ENCODE measurements at places on chromosomes 4 and X.

DNA sequence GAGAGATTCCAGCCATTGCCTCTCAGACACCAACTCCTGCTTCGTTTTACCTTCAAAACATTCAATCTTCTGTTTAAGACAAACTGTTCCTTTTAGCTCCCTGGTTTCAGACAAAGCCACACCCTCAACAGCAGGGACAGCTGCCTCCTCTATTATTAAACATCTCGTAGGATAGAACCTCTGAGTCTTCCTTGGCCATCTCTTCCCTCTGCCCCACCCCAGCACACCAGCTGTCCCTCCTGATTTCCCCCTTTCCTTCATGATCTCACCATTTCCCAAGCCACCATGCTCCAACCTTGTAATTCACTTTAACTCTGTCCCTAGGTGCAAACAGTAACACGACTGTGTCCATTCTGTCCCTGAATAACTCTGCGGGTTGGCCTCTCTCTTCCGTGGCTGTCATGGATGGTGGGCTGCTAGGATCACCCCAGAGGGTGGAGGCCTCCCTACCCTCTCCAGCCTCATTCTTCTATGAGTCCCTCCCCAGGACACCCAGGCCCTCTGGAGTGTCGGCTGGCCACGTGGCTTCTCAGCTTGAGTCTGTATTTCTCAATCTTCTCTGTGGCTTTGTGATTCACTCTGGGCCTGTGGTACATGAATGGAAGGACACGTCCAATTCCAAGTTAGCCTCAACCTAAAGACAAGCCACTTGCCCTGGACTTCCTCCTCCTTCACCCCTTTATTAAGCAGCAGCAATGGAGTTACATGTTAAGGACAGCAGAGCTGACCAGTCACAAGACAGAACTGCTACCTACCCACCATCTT lies 349.9 kb downstream of the FBXW7 start:
- peak; percentile 40 for DNase-seq

DNA sequence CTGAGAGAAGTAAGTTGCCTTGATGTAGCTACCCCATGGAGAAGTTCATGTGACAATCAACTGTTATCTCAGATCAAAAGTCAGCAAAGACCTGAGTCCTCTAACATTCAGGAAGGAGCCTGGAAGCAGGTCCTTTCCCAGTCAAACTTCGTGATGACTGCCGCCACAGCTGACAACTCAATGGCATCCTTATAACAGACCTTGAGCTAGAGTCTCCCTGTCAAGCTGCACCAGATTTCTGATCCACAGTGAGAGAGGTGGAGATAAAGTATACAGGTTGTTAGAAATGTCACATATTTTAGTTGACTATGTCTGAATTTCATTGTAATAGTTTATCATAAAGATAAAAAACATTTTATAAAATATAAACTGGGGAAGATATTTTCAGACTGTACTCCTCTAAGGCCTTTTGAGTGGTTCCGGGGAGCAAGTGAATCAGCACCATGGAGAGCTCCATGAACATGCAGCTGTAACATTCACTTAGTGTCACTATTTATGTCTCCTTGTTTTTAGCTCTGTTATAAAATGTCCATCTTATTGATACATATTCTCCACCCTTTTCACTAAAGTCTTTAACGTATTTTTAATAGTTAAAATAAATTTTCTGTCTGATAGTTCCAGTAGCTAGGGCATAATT lies 1653.5 kb upstream of the AGA start:
- DNase-seq: no peak

DNA sequence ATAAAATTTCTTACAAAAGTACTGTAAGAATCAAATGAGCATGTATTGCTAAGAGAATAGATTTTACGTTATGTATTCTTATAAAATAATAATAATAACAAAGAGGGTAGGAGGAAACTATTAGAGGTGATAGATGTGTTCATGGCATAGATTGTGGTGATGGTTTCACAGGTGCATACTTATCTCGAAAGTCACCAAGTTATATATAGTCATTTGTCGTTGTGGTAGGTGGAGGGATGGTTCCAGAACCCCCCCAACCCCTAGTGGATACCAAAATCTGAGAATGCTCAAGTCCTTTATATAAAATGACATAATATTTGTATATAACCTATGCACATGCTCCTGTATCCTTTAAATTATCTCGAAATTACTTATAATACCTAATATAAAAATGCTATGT lies 36.7 kb upstream of the H2AZ1 start:
- DNase-seq: no peak

- no peak for DNase-seq
Measured at GRCh38 chr4:141416677-141417363, 196.1 kb downstream of the ZNF330 start.

GRCh38 chr4:143643399-143643798 lies 57.1 kb downstream of the FREM3 start:
- DNase-seq: no peak

DNA sequence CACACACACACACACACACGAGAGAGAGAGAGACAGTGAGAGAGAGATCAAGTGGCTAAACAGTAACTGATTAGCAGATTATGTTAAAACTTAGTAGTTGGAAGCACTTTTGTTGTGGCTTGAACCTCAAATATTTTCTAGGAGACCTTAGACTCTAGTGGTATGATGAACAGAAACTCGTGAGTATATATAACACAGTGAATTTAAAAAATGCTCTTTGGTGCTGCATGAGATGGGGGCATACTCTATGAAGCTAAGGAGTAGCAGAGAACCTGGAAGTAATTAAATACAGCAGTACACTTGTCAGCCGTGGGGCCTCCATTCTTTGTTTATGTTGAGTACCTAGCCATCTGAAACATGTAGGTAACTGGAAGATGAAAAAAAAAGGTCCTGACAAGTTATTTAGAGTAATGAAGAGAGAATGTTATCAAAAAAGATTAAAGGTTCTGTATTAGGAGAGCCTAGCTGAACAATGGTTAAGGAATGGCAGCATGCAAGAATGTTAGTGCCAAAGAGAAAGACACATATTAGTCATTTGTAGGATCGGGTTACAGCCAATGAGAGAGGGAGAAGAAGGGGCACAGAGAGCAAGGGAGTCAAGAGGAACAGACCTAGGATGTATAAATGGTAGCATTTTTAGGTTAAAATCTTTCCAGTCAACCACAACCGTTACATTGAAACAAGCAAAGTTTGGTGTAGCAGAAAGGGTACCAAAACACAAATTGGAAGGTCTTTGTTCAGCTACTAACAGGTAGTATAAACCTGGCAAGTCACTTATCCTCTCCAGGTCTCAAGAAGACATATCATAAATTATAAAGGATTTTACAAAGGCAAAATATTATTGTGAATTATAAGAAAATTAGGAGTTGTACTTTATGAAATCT lies 316.7 kb upstream of the DIPK2B start:
- DNase-seq: no peak

- DNase-seq: no peak
Measured at GRCh38 chrX:48465336-48465933, 4.6 kb downstream of the SLC38A5 start.

- DNase-seq: no peak
Measured at GRCh38 chrX:134661295-134661694, 3.0 kb upstream of the PLAC1 start.

- peak; percentile 4 for DNase-seq
Measured at GRCh38 chrX:30141966-30142365, 73.4 kb upstream of the MAGEB2 start.

GRCh38 chr4:184147858-184148737 lies 69.6 kb downstream of the ENPP6 start:
- DNase-seq: peak; percentile 3

Data from inflammatory macrophage (primary cell).